Left ventricle myocardium superior (tissue), 1 donor: ENCODE measurements at places on chromosomes 3 and 15.
A peak's percentile ranks its signal among the peaks of the same experiment; 100 is the strongest.

DNA sequence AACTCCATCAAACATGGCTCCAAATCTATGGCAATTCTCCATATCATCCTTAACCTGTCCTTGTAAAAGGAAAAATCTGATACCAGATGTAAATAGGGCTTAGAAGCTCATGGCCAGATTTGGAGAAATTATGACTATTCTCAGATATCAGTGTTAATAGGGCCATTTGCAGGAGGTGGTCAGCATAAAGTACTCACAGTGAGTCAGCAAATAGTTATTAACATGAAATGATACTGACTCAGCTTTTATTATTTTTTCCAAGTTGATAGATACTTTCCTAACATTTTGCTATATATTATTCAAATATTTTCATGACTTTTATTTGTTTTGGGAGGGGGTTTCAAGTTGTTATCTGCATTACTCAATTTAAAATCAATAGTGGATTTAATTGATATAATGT, 255.8 kb downstream of the MFSD1 start:
- no peak for DNase-seq

DNA sequence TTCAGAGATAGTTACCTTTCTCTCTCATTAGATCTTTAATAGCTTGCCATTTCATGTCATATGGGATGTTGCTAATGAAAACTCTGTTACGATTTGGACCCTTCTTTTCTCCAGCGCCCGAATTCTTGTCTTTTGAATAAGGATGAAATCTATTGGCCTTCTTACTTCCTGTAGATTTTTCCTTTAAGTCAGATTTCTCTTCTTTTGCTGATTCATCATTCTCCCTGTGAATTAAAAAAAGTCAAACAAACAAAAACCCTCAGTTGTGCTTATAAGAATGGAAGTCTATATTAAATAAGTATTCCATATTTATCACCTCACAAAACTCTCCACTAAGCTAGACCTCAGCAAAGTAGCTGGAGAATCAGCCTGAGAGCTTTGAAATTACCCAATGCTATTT, 9.5 kb downstream of the MYEF2 start:
- DNase-seq: no peak

DNA sequence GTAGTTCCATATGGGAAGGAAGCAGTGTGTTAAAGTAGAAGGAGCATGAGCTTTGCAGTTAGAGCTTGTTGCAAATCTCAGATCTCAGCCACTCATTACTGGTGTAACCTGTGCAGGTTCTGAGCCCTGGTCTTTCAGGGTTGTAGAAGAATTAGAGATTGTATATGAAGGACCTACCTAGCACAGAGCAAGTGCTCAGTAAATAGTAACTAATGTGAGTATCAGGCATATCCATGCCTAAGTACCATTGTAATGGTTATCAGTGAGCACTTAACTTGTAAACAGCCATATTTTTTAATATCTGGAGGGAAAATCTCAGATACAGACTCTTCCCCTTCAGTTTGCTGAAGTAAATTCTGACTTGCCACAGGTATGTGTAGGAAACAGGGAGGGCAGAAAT, 59.3 kb downstream of the MAP6D1 start:
- no peak for DNase-seq

- DNase-seq: no peak
Measured at GRCh38 chr3:97235611-97236315, 421.4 kb downstream of the EPHA6 start.

DNA sequence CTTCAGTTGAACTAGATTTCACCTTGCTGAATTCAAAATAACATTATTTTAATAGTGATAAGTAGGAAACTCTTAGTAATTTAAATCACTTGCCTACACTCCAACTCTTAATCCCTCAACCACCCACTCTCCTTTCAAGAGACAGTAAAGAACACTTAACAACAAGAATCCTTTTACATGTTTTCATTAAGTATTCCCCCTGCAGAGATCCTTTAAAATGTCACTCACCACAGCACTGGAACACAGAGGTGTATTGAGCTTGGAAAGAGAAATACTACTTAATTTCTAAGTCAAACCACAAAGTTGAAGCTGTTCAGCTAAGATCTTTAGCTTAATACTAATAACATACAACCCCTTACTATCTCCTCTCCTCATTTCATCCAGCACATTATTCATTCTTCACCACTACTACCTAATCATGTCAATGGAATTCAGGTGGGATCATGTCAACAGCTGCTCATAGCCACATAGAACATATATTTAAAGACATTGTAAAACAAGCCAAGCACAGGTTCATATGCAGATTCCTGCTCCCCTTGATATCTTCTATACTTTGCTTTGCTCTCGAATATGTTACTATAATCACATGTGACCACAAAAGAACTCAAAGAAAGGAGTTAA, 40.5 kb downstream of the IMPG2 start:
- DNase-seq: no peak

DNA sequence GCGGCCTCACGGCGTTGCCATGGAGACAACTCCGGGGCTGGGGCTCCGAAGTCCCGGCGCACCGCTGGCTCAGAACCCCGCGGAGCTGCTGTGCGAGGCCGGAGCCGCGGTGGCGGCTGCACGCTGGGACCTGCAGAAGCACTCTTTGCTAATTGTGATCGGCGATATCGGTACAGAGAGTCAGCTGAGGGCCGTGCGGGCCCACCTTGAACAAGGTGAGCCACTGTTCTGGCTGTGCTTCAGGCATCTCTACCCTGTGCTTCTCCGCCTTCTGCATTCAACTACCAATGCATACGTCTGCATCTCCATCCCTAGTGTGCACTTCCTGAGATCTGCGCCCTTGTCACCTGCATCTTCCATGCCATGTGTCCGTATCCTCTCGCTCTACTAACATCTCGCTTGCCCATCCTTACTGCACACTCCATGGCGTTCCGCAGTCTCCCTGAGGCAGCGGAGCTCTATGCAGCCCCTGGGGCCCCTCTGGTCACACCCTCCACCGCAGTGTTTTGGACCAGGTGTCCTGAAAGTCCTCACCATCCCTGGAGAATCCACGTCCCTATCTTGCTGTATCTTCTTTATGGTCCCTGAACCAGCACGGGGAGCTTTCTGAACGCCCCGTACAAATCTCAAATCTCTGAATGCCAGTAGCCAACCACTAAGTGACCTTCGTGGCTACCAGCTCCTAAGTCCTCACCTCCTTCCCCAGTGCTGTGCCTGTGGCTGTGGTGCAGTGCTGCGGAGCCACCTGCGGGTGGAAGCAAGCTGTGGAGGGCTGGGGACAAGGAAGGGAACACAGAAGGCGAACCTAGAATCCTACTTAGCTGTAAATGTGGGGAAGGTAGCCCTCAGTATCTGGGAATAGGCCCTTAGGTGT, 6.2 kb upstream of the MAP1A start:
- no peak for DNase-seq

DNA sequence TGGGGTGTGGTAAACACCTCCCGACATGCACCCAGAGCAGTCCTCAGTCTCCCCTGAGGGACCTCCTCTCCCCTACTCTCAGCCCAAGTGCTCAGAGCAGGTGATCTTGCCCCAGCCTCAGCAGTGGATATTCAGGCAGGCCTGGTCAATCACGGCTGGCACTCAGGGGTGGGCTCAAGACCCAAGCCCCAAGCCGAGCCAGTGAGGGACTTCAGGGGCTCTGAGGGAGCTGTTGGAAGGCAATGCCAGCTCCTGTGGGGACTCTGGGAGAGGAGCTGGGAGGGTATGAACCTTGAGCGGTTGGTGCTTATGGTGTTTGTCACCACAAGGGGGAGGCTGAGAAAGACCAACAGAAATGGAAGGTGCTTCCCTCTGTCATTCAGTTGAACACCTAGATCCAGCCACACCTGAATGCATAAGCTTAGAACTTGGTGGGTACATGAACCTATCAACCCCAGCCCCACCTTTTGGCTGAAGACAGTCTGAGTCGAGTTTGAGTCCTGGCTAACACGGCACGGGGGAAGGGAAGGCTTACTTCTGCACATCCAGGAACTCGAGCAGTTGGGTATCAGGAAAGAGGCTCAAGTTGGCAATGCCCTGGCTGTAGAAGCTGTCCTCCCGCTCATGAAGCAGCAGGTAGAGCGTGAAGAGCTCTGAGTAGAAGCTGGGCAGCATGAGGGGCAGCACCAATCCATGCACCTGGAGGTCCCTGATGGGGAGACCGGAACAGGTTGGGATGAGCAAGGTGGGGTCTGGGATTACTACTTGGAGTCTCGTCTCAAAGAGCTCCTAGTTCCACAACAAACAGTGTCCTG, 19.2 kb downstream of the ALS2CL start:
- peak; percentile 11 for DNase-seq

DNA sequence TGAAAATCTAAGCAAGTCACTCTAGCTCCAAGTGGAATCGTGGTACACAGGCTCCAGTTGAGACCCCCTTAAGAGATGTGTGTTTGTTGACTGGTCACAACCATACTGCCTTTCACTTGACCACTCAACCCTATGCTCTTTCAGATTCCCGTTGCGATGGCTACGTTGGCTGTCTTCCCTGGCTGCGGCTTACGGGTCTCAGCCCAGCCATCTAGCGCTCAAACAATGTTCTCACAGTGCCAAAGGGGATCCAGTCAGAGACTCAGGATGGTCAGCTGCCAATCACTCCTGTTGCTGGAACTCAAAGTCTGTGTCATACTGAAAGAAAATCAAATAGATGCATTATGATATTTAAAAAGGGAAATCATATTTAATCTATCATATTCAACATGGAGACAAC, 237.6 kb downstream of the ITPR1 start:
- peak; percentile 47 for DNase-seq

DNA sequence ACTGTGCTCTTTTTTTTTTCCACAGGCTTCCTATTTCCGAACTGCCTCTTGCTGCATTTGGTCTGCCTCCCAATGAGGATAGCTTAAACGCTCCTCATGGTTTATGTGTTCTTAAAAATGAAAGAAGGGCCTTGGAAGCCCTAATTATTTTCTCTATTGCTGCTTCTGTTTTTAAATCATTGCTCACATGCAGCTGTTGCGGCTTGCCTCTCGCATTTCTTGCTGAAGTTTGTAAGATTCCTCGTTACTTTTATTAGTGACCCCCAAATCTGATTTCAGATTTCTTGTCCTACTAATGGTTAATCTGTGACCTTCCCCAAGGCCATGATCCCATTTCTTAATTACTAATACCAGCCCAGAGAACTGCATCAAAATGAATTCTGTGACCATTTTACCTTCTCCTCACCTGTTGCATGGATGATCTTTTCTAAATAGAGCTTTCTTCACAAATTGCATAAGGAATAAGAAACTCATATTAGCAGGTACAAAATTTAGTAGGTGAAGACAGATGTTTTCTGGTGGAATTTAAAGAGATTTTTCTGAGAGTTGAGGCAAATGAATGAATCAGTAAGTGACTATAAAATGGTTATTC, 1.8 kb downstream of the UBE2E1 start:
- no peak for DNase-seq

DNA sequence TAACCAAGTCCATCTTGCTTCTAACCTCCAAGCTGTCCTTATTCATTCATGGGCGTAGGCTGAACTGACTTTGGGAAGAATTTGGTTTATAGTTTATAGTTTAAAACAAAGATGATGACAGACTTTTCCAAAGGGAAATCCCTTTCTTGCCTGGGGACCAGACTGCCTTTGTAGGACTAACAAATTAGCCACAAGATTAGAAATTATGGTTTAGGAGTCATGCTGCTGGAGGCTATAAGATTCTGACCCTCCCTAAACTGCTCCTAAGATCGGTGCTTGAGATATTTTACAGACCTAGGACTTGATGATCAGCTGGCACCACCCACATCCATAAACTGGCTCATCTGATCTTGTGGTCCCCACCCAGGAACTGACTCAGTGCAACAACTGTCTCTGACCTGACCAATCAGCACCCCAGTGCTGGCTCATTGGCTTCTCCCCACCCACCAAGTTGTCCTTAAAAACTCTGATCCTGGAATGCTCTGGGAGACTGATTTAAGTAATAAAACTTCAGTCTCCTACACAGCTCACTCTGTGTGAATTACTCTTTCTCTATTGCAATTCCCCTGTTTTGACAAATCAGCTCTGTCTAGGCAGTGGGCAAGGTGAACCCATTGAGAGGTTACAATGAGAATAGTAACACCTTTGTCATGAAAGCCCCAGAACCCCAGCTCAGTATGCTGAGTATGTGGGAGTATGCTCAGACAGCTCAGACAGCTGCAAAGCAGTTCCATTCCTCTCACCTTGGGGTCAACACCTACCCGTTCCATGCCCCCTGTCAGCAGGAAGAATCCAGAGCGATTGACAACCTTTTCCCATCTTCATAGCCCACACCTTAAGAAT, 51.6 kb upstream of the C15orf39 start:
- DNase-seq: no peak
